ENCODE measurements at places on chromosomes 1 and 21.

- no peak for DNase-seq
Measured at GRCh38 chr1:156993426-156994147, 52.0 kb downstream of the ARHGEF11 start.

GRCh38 chr1:228045405-228045804 lies 37.1 kb upstream of the ARF1 start:
- no peak for DNase-seq

GRCh38 chr1:27618341-27619082 lies 14.6 kb upstream of the AHDC1 start:
- no peak for DNase-seq

GRCh38 chr1:162471290-162471853 lies 26.2 kb upstream of the UHMK1 start:
- no peak for DNase-seq

- DNase-seq: no peak
Measured at GRCh38 chr1:1000357-1001056, 610 bp upstream of the HES4 start.

DNA sequence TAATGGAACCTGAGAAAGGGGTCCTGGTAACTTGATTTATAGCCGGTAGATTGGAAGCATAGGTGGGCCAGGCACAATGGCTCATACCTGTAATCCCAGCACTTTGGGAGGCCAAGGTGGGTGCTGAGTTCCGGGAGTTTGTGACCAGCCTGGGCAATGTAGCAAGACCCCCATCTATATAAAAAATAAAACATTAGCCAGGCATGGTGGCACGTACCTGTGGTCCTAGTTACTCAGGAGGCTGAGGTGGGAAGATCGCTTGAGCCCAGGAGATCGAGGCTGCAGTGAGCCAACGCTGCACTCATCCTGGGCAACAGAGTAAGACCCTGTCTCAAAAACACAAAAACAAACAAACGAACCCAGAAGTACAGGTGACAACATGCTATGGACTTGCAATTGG lies 76.5 kb downstream of the ZNF281 start:
- no peak for DNase-seq

DNA sequence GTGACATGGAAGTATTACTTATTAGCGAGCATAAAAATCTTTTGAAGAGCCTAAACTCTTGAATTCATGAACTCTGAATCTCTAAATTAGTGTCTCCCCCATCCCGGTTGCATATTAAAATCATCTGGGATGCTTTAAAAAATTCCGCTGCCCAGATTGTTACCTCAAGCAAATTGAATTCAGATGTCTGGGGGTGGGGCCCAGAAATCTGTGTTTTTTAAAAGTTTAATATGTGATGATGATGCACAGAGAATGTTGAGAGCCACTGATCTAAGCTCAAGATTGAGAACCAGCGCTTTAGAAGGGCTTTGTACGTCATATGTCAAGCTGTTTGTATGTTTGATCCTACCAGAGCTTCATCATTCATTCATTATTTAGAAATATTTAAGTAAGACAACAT lies 446.8 kb downstream of the NUF2 start:
- DNase-seq: no peak

GRCh38 chr1:184014271-184014670 lies 23.3 kb downstream of the COLGALT2 start:
- DNase-seq: no peak

DNA sequence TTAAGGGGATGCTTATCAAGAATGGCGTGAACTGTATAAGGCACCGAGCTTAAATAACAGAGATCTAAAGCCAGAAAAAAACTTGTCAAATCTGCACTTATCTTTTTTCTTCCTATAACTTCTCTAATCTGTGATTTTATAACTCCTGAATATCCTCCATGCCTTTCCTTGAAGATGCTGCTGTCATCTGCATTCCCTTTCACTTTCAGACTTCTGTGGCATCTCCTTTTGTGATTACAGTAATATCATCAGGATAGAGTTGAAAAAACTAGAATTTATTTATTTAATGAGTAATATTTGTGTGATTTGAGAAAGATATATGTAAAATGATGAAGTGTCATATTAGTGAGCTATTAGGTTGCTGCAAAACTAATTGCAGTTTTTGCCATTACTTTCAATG lies 357.8 kb upstream of the PTBP2 start:
- no peak for DNase-seq

DNA sequence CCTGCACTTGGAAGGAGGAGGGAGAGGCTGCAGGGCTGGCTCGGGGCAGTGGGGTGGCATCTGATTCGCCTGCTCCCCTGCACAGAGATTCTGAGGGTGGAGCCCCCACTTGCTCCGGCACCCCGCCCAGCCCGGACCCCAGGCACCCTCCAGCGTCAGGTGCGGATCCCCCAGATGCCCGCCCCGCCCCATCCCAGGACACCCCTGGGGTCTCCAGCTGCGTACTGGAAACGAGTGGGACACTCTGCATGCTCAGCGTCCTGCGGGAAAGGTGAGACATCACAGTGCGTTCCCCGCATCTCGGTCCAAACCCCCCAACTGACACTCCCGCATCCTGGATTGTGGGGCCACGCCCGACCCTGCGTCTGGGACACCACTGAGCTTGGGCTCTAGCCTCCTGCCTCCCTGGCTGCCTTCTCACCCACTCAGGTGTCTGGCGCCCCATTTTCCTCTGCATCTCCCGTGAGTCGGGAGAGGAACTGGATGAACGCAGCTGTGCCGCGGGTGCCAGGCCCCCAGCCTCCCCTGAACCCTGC lies 7.9 kb downstream of the ADAMTSL4 start:
- DNase-seq: no peak

- DNase-seq: no peak
Measured at GRCh38 chr1:11784993-11785769, 20.6 kb downstream of the MTHFR start.

DNA sequence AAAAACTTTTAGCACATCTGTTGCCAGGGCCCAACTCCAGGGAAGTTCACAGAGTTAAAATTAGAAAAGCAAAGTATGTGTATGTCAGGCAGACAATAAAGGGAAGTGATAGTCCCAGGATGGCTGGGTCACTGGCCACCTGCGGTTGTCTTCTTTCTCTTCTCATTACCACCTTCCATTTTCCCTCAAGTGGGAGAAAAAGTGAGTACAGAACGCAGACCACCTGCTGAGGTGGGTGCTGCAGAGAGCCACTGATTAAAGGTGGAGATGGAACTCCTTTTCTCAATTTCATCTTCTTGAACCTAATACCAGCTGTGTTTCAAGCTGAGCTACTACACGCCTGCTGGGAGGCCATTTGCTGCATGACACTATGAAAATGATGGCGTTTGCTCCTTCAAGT lies 88.8 kb upstream of the PDE4B start:
- no peak for DNase-seq

- DNase-seq: no peak
Measured at GRCh38 chr1:201358596-201358995, 18.9 kb downstream of the TNNT2 start.

GRCh38 chr1:181345146-181345545 lies 138.2 kb upstream of the CACNA1E start:
- DNase-seq: no peak

- no peak for DNase-seq
Measured at GRCh38 chr21:43835050-43835449, 30.0 kb upstream of the AGPAT3 start.

Data from stimulated activated CD4-positive, alpha-beta T cell treated with anti-CD3 and anti-CD28 coated beads, TNF-alpha, amount 100 ng/mL, for 1 hour (primary cell).